ENCODE measurements at places on chromosomes 16 and 17.
A peak's percentile ranks its signal among the peaks of the same experiment; 100 is the strongest.

DNA sequence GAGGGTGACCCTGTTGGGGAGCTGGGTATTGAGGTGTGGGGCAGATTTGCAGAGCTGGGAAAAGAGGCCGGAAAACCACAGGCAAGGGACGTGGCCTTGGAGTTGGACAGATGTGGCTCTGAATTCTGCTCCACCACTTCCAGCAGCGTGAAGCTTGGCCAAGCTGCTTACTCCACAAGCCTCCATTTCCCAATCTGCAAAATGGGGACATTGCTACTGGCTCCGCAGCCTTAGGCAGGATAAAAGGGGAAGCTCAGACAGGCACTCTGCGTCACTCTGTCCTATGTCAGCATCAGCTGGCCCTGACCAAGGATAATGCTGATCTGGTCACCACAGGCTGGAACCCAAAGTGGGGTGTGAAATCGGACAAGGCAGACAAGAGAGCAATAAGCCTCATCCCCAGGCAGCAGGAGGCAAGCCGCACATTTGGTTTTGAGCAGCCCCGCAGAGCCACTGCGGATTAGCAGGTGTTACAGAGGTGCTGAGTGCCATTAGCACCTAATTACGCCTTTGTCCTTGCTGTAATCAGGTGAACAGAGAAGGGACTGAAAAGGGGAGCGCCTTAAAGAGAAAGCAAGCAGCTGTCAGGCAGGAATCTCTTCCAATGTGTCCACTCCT lies 54.8 kb downstream of the SDK2 start:
- no peak for DNase-seq

GRCh38 chr16:84552135-84552534 lies 47.7 kb upstream of the MEAK7 start:
- DNase-seq = no peak

DNA sequence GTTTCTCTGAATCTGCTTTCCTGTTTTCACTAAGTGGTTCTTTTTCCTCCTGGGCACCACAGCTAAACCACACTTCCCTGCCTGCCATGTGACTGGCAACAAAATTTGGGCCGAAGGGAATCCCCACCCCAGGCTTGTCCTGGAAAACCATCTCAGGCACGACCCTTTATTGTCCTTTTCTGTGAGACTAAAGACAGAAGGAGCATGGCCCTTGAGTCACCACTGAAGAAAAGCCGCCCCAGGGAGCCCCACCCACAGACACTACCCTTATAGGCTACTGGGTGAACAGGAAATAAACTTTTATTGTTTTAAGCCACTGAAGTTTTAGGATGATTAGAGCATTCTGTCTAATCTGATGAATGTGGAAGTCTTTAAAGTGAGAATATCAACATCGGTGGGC lies 88.6 kb upstream of the BRD7 start:
- no peak for DNase-seq

GRCh38 chr17:19333736-19334290 lies 28.7 kb downstream of the B9D1 start:
- no peak for DNase-seq

DNA sequence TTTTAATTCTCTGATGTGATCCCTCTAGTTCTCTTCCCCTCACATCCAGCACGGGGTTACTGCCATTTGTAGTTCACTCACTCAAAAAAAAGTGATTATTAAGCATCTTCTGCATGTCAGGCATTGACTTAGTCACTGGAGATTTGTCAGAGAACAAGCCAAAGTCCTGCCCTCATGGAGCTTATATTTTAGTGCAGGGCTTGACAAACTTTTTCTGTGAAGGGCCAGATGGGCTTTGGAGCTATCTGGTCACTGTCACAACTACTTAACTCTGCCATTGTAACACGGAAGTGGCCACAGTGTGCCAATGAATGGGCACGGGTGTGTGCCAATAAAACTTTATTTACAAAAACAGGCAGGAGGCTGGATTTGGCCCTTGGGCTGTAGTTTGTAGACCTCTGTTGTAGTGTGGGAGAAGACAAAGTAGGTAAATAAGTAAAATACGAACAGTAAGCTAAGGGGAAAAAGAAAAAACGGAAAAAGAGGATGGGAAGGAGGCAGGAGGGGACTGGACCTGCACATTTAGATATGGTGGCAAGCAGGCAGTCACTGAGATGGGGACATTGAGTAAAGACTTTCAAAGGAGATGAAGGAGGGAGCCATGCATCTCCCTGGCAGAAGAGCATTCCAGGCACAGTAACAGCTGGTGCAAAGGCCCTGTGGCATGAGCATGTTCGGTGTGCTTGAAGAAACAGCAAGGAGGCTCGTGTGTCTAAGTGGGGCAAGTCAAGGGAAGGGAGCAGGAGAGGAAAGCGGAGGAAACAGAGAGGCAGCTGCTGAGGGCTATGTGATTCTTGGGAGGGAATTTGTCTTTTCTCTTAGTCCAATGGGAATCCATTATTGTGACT lies 202.8 kb upstream of the CACNG3 start:
- DNase-seq = no peak

- DNase-seq = no peak
These were observed 21.9 kb downstream of the KIF2B start for GRCh38 chr17:53844491-53845107.

DNA sequence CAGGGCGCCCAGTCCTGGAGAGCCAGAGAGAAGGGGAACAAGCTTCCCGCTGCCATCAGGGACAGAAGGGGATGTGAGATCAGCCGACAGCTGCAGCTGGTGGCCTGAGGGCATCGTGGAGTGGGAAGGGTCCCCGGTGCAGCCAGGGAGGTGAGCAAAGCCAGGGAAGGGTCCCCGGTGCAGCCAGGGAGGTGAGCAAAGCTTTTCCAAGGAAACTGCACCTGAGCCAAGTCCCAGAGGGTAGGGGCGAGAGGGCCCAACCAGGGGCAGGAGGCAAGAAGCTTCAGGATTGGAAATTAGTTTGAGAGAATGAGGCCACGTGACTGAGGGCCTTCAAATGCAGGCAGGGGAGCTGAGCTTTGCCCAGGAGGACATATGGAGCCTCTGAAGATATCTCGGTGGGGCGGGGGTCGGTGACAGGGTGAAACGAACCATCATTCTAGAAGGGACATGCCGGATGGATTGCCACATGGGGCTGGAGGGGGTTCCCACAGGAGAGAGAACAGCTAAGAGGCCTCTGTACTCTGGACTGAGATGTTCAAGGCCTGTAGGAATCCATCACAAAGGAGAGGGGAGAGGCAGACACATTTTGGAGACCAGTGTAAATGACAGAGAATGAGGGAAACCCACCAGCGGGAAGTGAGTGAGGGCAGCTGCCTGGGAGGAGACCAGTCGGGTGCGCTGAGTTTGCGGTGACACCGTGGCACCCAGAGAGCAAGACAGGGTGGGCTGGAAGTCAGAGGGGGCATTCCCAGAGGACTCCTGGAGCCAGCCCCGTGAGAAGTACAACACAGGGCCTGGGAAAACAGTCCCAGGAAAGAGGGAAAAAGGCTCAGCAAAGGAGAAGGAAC lies 31.4 kb upstream of the RPH3AL start:
- no peak for DNase-seq

DNA sequence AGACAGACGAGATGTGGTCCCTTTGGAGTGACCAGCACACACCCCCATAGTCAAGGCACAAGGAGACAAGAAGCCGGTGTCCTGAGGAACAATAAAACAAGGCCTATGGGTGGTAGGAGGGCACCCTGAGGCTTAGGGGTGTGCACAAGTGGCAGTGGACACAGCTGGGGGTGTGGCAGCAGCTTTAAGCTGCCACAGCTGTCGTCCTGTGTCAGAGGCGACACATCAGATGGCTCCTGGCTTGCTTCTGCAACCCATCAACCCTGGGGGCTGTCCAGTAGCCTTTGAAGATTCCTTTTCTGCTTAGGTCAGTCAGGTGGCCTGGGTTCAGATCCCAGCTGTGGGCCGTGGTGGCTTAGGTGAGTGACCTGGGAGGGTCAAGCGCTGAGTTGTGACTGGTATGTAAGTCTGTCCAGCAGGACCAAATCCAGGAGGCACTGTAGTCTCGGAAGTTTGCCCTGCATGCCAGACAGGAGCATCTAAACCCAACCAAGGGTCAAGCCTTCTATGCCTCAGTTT lies 15.8 kb downstream of the DRC3 start:
- DNase-seq = no peak

DNA sequence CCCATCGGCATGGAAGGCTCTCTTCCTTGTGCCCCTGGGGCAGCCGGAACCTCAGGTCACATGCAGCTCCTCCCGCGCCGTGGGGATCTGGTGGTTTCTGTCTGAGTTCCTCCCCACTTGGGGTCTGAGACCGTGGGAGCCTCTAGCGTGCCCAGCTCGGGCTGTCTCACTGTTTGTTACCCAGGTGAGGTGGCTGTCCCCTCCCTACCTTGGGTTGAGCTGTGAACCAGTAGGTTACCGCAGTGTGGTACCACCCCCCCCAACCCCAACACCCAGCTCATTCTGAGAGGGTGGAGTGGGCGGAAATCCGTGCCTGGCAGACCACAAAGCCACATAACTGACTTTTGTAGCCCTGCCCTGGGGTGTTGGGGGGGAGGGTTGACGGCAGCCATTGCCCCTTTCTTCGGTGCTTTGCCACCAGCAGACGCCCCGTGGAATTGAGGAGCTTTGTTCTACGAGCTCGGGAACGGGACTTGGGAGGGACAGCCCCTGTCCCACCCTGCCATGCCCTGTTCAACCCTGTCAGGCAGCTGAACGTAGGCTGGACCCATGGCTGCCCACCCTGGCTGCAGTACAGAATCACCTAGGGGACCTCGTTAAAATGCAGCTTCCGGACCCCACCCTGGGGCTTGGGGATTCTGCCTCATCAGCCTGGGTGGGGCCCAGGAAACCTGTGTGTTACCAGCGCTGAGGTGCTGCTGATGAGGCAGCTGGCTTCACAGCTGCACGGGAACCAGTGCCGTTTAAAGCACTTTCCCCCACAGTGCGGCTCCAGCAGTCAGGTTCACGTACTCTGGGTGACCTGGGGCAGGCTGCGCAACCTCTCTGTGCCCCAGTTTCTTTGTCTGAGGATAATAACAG lies 18.5 kb downstream of the RAP1GAP2 start:
- no peak for DNase-seq

DNA sequence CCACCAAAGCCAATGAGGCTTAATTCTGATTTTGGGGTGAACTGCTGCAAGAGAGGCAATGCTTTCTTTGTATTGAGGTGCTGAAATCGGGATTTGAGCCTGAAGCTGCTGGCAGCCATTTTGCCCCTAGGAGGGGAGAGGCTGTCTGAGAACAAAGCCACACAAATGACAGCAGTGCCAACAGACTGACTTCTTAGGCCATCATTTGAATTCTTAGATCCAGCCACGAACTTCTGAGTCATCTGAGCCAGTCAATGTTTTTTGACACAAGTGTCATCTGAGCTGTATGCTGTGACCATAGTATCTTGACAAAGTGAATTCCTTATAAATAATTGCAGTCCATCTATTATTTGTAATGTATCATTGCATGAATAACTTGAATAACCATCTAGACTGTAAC lies 29.0 kb downstream of the HYDIN start:
- DNase-seq = no peak

GRCh38 chr16:85690469-85691064 lies 1.8 kb upstream of the GINS2 start:
- DNase-seq = peak; percentile 44

GRCh38 chr16:23279721-23280153 lies 22.4 kb upstream of the SCNN1B start:
- peak; percentile 53 for DNase-seq

- no peak for DNase-seq
These were observed 12.1 kb upstream of the TBX21 start for GRCh38 chr17:47720754-47721533.

DNA sequence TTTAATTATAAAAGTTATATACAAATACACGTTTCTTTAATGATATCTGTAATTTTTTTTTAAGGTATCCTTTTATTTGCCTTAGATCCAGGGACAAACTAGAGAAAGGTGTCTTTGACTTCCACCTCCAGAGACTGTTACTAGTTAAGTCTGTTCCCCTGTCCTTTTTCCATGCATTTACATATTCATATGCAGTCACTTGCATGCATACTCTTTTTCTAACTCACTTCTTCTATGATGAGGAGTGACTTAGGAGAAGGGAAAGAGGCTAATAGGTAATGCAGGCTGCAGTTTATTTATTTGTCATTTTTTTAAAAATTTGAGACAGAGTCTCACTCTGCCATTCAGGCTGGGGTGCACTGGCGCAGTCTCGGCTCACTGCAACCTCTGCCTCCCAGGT lies 60.9 kb downstream of the OMG start:
- DNase-seq = no peak

GRCh38 chr16:17512636-17513220 lies 42.0 kb upstream of the XYLT1 start:
- DNase-seq = no peak

DNA sequence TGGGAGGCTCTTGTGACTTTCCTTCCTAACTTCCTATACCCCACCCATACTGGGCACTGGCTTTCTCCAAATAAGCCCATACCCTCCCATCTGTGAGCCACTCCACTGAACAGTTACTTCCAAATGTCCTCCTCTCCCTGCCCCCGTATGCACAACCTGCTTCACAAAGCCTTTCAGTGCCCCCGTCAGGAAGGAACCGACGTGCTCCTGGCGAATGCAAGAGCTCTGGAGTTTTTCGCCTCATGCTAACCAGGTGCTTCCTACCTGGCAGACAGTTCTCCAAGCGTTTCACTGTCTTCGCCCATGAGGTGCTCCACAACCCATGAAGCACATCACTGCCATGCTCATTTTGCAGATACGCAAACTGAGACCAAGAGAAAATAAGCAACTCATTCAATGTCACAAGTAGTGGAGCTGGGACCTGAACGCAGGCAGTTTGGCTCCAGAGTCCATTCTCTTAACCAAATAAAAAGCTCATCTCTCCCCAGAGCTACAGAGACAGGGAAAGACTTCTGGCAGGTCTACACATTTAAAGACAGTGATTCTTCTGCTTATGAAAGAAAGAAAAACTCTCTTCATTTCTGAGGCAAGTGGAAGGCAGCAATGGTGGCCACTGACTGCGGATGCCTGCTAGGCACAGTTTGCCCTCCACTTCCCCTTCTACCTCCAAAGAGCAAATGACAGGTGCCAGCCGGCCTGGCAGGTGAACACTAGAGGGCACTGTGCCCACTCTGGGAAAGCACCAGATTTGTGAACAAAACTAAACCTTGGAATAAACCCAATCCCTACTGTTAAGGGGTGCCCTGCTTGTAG lies 23.8 kb downstream of the SPHK1 start:
- DNase-seq = peak; percentile 42
